Fibroblast of skin of back (primary cell): ENCODE measurements at places on chromosomes 11 and 22.

GRCh38 chr11:11978792-11979487 is 29.5 kb downstream of the DKK3 start:
- peak; percentile 86 for DNase-seq

GRCh38 chr22:45201678-45202332 is 38.1 kb downstream of the NUP50 start:
- DNase-seq = peak; percentile 89

GRCh38 chr11:135031205-135031989 is 619.4 kb upstream of the B3GAT1 start:
- no peak for DNase-seq

- DNase-seq = peak; percentile 30
Measured at GRCh38 chr22:29427176-29427760, 11.1 kb upstream of the RFPL1 start.

- no peak for DNase-seq
Measured at GRCh38 chr11:124791626-124792341, 8.4 kb downstream of the MSANTD2 start.

DNA sequence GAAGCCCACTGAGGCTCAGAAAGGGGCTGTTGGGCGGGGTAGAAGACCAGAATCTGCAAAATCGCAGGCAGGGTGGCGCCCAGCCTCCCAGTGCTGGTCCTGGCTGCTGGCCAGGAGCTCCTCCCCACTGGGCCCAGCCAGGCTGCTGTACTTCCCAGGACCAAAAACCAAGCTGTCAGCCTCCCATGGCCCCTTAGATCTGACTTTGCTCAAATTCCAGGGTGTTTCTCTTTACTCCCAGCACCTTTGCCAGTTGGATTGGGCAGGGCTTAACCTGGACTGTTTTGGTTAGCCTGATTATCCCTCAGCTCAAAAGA is 44.2 kb upstream of the WEE1 start:
- peak; percentile 29 for DNase-seq

DNA sequence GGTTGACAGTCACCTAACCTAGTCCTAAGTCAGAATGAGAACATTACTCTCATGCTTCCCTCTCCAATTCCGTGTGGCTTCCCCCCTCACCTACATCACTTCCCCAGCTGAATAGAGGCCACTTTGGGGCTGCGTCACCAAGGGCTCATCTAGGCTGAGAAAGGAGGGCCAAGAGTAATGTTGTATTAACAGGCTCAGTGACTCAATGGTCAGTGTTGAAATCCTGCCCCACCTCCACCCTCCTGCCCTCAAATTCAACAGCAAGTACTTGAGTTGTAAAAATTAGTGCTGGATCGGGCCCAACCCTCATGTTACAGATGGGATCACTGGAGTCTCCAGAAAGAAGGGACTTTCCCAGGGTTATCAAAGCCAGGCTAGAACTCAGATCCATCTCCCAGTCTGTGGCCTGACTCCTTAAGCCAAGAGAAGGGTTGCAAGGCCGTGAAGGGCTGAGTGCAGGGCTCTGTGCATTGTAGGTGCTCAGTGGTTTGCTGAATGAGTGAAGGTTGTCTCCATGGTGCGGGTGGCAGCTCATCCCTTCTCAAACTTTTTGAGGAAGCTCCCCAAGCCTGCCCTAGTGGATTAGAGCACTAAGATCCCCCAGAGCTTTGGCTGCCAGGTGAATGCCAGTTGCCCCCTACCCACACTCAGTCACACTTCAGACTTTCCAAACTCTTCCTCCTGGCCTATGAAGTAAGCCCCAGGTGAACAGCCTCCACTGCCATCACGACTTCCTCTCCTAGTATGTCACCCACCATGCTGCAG is 3.2 kb downstream of the DGAT2 start:
- no peak for DNase-seq

GRCh38 chr11:45337583-45338360 is 51.6 kb upstream of the SYT13 start:
- no peak for DNase-seq

DNA sequence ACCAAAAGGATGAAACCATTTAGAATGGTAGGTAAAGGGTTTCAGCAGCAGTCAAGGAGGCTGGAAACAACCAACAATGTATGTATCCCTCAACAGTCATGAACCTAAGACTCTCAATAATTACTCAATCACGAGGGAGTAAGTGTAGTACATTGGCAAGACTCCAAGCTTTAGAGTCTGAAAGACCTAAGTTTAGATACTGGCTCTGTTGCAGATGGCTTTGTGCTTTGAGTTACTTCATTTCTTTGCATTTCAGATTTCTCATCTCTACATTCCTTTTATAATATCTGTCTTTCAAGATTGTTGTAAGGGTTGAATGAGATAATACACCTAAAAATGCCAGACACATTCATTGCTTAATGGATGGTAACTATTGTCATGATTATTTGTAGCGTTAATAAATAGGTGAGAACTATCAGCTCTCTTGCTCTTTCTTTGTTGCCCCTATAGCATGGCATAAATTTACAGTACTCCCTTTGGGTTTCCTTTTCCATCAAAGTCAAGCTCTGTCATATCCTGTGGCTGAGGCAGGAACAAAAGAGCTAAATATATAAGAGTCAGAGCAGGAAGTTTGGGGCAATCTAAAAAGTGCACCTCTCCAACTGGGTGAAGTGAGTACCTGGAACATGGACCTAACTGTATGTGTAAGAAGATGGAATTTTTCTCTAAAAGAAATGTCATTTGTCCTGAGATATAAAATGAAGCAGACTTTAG is 228.2 kb upstream of the ZC3H12C start:
- no peak for DNase-seq

- DNase-seq = peak; percentile 84
Measured at GRCh38 chr22:38202437-38203089, 769 bp downstream of the MAFF start.

DNA sequence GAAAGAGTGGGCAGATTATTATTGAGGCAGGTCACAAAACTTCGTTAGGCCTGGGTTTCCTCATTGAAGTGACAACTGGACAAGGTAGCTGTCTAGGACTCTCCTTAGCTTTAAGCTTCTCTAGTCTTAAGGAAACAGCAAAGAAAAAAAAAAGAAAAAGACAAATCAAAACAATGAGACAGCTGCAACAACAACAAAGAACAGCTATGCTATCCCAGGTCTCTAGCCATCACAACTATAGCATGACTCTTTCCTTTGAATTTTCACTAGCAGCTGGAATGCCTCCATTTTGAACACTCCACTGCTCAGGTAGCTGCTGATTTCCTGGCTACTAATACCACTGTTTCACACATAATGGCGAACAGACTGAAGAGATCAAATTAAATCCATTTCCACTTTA is 302.4 kb upstream of the SORL1-AS1 start:
- DNase-seq = no peak

- DNase-seq = no peak
Measured at GRCh38 chr22:37381489-37381888, 45.8 kb downstream of the ELFN2 start.

DNA sequence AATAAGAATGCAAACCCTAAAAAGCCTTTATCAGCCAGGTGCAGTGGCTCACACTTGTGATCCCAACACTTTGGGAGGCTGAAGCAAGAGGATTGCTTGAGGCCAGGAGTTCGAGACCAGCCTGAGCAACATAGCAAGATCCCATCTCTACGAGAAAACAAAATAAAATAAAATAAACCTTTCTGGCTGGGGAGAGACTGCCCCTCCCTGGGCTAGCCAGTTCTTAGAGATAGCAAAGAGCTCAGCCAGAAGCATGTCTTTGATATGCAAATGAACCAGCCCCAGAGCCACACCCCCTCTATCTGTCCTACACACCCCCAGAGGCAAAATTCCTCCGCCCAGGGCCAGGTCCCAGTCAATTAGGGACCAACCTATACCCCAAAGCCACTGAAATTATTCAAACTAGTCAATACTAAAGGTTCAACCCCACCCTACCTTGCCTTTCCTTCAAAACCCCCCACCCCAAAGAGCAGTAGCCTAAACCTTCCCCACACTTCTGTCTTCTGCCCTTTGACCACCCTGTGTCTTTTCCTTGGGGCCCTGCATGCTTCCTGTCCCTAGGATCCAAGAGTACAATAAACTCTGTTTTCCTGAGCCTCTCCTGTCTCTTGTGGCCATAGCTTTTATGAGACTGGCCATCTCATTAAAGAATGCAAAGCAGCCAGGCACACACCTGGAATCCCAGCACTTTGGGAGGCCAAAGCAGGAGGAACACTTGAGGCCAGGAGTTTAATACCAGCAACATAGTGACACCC is 37.3 kb upstream of the CXCR5 start:
- no peak for DNase-seq

DNA sequence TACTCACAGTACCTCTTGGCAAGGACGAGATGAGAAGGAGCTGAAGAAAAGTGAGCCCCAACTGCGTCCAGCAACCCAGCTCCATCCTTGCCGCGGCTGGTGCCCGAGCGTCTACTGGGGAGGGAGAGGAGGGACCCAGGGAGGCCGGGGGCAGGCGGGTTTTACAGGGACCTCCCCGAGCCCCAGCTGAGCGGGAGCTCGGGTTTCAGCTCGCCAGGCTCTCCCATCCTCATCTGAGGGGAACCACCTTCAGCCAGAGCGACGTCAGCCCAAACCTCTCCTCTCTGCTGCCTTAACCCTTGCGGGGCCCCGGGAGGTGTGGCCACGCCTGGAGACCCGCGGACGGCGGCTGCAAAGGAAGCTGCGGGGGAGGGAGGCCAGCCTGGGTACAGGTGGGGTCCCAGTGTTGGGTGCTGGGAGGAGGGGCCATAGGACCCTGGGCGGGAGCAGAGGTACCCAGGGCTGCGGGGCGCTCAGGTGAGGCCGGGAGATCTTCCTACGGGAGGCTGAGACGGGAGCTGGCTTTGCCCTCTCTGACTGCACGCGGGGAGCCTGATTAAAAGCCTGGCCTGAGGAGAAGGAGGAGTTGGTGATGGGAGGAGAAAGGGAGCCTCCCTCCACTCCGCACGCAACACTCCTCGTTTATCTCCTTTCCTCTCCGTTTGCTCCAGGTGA is at the start of gene PAMR1:
Gene PAMR1 (minus strand): TSS at position 116 of the 675 bp plus-strand sequence. CDS start 31 bp downstream, at position 85.
- peak; percentile 63 for DNase-seq

GRCh38 chr11:76419896-76420295 is 24.9 kb upstream of the EMSY start:
- no peak for DNase-seq

DNA sequence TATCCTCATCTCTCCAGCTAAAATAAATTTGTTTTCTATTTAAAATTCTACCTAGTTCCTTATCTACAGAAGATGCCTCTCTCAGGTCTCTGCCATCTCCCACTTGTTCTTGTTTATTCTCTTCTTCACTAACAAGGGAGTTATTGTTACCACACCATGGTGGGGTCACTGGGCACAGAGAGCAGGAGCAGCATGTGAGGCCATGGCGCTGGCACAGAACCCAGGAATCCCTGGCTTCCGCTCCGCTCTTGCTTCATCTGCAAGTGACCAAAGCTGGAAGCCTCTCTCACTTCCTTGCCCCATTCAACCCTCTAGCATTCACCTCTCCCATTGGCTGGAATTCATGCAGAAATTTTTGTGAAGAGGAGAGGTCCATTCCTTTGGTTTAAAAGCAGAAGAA is 190.7 kb upstream of the NCAM1 start:
- DNase-seq = no peak
